Activated CD4-positive, alpha-beta T cell treated with anti-CD3 and anti-CD28 coated beads for 24 hours (primary cell): ENCODE measurements at places on chromosomes 4 and X.

GRCh38 chr4:185797018-185797417 lies 15.0 kb downstream of the SORBS2 start:
- no peak for DNase-seq

DNA sequence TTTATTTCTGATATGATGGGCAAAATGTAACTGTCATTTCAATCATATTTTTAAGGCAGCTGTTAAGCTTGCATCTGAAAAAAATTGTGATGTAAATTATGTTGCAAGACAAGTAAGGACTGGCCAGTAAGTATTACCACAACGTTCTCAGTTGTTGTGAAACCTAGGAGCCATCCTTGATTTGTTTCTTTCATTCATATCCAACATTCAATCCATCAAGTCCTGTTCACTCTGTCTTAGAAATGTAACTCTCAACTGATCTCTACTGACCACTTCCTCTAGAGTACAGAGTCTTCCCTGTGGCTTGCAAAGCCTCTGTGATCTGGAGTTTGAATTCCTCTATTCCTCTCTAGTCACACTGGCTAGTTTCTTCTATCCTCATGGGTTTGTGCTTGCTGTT lies 161.4 kb upstream of the MAD2L1 start:
- no peak for DNase-seq

- DNase-seq: no peak
Observed at GRCh38 chr4:15043226-15043625, 40.9 kb downstream of the CPEB2 start.

GRCh38 chrX:104008831-104009230 lies 4.7 kb downstream of the H2BW1 start:
- DNase-seq: no peak

DNA sequence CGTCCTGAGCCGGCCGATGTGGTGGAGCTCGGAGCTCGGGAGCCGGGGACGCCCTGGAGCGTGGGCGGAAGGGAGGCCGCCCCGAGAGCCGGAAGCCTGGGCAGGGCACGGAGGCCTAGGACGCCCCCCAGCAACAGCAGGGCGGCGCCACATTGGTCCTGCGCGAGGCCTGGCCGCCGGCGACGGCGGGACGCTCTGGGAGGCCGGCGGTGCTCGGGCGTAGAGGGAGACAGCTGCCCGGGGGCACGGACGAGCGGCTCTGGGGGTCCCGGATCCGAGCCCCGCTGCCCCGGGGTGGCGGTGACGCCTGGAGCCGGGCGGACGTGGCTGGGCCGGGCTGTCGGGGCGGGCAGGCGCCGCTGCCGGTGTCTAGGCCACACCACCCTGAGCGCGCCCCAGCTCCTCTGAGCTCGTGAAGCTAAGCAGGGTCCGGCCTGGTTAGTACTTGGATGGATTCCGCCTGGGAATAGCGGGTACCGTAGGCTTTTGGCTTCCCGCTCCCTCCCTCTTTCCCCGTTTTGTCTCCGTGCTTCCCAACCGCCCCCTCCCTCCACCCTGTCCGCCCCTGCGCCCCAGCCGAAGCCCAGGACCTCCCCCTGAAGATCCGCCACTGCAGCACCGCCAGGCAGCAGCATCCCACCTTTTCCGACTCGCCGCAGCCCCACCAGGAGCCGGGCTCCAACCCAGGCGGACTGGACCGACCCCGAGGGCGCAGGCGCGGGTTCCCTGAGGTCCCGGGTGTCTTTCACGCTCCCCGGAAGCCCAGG lies 12.1 kb downstream of the FRG2 start:
- no peak for DNase-seq

DNA sequence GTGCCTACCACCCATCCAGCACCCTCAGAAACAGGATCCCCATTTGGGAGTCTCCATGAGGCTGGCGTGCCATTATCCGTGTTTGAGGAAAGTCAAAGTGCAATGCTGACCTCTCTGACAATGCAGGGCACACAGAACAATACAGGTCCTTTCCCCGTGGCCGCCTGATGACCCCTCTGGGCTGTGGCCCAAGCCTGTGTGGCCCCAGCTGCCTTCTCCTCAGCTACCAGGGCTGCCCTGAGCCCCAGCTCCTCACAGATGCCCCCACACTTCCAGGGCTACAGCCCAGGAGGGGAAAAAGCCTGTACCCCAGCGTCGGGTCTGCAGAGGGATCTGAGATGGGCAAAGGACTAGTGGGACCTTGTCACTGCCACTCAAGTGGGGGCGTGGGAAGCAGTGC lies 15.5 kb downstream of the ZFYVE28 start:
- DNase-seq: no peak

DNA sequence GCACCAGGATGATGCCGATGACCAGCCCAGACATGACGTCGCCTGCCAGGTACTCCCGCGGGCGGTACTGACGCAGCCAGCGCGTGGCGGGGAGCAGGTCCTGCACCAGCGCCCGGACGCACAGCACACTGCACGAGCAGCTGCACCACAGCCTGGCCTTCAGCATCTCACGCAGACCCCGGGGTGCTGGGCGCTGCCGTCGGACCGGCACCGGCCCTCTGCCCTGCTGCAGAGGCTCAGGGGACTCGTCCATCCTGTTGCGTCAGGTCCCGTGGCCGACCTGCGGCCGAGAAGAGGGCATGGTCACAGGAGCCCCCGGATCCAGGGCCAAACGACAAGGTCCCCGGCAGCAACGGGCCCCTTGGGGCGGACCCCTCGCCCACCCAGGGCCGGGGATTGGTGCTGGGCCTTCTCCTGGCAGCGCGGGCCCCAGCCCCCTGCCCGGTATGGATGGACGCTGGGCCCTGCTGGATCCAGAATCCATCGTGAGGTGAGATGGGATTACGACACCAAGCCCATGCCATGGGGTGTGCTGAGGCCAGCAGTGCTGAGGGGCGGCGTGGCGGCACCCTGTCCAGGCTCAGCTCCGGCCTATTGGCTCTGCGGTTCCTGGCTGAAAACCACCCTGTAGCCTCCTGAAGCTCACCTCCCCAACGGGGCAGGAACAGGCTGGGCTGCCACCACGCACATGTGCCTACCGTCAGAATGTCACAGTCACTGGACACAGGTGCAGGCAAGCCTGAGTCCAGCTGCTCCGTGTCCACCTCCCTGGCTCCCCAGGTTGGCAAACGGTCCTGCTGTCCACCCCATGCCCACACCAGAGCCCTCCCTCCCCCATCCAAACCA lies 1.5 kb downstream of the SLC26A1 start:
- DNase-seq: no peak

- no peak for DNase-seq
Observed at GRCh38 chrX:15758140-15758539, 20.1 kb downstream of the CA5B start.

- DNase-seq: no peak
Observed at GRCh38 chrX:133980832-133981588, 4.4 kb downstream of the GPC3 start.

GRCh38 chr4:163758032-163758431 lies 263.5 kb downstream of the TMA16 start:
- no peak for DNase-seq

DNA sequence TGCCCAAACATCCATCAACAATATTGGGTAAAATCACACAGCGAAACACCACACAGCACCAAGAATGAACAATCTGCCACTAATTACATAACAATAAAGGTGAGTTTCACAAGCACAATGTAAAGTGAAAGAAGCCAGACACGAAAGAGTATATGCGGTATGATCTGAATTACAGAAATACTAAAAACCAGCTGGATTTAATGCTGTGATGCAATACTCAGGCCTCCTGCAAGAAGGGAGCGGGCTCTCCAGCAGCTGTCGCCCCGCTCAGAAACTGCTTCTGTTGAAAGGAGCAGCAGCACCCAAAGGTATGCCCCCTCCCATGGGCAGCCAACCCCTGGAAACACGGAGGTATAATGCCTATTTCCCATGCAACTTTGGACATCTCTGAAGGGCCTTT lies 77.0 kb downstream of the PAPSS1 start:
- no peak for DNase-seq

- DNase-seq: no peak
Observed at GRCh38 chrX:39757971-39758370, 339.8 kb downstream of the BCOR start.

- DNase-seq: no peak
Observed at GRCh38 chr4:36086261-36086786, 158.0 kb downstream of the ARAP2 start.

- no peak for DNase-seq
Observed at GRCh38 chr4:150578745-150579501, 3.0 kb upstream of the MAB21L2 start.

DNA sequence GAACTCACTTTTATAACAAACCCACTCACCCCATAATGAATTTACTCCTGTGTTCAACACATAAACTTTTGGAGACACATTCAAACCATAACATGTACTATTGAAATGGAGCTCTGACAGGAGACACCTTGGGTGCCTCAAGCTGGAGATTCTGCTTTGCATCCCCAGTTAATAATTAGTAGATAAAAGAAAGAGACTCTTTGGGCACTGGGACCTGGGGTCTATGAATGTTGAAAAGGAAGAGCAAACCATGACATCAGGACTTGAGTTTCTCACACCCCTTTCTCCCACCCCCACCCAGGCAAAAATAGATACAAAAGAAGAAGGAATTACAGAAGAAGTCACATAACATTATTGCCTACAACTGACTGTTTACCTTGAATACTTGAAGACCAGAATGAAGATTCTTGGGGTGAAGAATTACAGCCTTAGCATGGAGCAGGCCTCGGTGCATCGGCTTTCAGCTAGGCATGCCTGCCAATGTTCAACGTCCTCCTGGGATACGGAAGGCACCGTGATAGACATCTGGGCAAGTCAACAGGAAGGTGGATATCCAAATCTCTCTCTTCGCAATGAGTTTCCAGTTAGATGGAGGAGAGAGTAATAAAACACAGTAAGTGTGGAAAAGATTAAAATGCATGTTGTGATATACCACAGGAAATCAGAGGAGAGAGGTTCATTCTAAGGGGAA lies 316.0 kb downstream of the TRIML1 start:
- no peak for DNase-seq

DNA sequence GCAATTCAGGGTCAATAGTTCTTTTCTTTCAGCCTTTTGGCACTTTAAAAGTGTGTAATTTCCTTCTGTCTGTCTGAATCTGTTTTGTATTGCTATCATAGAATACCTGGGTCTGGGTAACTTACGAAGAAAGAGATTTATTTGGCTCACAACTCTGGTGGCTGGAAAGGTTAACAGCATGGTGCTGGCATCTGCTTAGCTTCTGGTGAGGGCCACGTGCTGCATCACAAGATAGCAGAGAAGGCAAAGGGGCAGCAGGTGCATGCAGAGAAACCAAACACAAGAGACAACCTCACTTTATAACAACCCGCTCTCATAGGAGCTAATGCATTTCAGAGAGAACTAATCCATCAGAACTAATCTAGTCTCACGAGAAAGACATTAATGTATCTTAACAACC lies 18.8 kb downstream of the RGN start:
- DNase-seq: no peak

DNA sequence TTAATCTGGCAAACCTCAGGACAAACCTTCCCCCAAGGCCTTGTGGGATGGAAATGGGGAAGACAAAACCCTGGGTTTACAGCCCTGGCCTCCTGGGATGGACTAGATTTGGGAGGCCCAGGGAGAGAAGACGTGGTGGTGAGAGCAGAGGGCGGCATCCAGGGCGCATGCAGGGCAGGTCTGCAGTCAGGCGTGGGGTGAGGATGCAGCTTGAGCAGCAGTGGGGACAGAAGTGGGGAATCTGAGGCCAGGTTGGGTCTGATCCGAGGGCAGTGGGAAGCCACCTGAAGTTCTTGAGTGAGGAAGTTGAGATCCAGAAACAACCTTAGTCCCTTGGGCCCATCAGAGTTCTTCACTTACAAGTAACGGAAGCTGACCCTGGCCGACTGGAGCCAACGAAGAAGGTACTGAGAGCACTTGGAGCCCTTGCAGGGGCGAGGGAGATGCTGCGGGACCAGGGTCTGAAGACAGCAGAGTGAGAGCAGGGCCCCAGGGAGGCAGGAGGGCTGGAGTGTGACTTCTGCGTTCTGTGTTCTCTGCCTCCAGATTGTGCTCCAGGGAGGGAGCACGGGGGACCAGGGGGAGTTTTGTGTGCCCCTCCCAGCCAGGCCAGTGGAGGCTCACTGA lies 42.0 kb upstream of the GPR78 start:
- no peak for DNase-seq

GRCh38 chrX:7269991-7270390 lies 122.0 kb upstream of the PUDP start:
- no peak for DNase-seq

GRCh38 chr4:39792529-39792928 lies 94.6 kb downstream of the UBE2K start:
- no peak for DNase-seq

DNA sequence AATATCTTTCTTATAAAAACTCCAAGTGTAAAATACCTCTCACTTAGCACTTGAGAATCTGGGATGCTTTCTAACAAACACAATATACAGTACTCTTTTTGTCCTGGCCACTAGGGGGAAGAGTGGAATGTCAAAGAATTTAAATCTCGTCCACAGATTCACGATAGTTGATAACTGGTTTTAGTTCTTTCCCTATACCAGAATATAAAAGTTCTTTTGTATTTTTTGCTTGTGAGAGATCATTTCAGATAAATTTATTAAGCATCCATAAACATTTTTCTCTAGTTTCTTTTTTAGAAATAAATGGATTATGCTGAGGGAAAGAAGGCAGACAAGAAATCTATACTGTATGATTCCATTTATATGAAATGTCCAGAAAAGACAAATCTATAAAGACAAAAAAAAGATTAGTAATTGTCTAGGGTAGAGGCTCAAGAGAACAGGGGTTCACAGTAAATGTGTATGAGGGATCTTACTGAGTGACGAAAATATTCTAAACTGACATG lies 50.4 kb downstream of the MGARP start:
- no peak for DNase-seq

DNA sequence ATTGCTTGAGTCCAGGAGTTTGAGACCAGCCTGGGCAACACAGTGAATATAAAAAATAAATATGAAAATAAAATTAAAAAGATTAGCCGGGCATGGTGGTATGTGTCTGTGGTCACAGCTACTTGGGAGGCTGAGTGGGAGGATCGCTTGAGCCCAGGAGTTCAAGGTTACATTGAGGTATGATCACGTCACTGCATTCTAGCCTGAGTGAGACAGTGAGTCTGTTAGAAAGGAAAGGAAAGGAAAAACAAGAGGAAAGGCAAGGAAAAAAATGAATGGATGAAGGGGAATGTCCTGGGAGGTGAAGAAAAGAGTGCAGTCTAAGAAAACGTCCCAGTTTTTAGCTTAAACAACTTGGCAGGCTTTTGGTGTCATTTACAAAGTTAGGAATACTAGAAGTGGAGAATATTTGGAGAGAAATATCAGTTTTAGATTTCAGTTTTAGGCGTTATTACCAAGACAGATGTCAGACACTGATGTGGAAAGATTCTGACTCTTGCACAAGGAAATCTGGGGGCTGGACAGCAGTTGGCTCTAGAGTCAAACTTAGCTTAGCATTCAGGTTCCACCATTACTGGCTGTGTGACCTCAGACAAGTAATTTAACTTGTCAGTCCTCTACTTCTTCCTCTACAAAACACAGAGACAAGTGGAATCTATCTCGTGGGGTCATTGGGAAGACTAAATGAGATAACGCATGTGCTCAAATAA lies 139.0 kb downstream of the TSPAN5 start:
- no peak for DNase-seq

DNA sequence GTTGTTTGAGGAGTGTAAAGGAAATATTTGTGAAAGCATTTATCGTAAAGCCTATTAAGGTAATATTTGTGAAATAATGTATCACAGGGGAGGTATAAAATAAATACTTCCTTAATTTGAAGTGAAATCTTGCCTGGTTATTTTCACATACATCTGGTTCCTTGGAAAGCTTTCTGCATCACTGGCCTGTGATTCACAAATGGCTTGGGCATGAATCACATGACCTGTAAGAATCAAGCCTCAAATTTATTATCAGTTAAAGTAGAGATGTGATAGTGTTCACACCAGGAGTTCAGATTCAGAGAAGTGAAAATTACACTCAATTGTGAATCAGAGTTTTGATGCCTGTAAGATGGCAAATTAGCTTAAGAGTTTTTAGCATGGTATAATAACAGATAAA lies 1911.4 kb downstream of the STIM2 start:
- no peak for DNase-seq
